Keratinocyte (primary cell): ENCODE measurements at places on chromosomes 13 and 19. TPM values are rescaled to one million over a fixed set of nuclear protein-coding genes. Genes with fewer than 3 reads are reported as not detected.

Gene YJU2
- 10.8 to 17.0 TPM (median 13.7 TPM) in 3 replicates for polyA plus RNA-seq

GRCh38 chr13:49376121-49376520, 67.7 kb downstream of the CAB39L start:
- H3K4me1 ChIP-seq: peaks cover 9% of the 10 kb centered on the region
- no peaks in the 10 kb centered on the region for H3K27me3 ChIP-seq
- no peak for DNase-seq

- no peak overlapping the region for H3K27ac ChIP-seq
- DNase-seq: no peak
- H3K4me1 ChIP-seq: no peaks in the 10 kb centered on the region
- no peaks in the 10 kb centered on the region for H3K36me3 ChIP-seq
Measured at GRCh38 chr13:21960108-21960507, 289.2 kb downstream of the FGF9 start.

DNA sequence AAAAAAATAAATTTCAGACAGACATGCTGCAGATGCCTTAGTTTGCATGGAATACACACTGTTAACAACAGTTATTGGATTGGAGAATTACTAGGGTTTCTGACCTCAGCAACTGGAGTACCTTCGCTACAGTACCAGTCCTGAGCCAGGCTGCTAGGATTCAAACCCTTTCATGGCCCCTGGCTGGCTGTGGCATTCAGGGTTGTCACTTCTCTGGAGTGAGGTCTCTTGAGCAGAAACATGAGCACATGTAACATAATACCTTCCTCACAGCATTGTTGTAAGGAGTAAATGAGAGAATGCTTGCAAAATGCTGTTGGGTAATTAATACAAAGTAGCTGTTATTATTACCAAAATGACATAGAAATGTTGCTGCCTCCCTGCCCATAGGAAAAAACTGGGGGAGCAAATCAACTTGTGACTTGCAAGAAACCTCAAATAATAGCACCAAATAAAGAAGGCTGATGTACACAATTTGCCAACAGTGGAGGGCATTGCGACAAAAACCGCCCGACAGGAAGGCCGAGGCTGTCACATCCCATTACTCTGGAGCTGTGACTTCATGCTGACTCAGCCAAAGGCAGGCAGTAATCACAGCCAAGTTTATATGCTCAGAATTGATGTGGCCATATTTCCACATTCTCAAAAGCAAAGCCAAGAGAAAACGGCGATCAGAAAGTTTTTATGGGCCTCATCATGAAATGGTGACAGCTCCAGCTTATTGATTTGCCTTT, 100.4 kb downstream of the RFC3 start:
- no peak overlapping the region for H3K27ac ChIP-seq
- no peak overlapping the region for H3K4me3 ChIP-seq
- H3K36me3 ChIP-seq: no peaks in the 10 kb centered on the region

GRCh38 chr13:104737713-104738112, 1671.5 kb upstream of the SLC10A2 start:
- no peaks in the 10 kb centered on the region for H3K27me3 ChIP-seq
- H3K4me1 ChIP-seq: no peaks in the 10 kb centered on the region
- no peak overlapping the region for H3K4me3 ChIP-seq
- DNase-seq: no peak
- no peaks in the 10 kb centered on the region for H3K36me3 ChIP-seq
